Inflammatory macrophage (primary cell): ENCODE measurements at places on chromosomes 16 and 17.
A peak's percentile ranks its signal among the peaks of the same experiment; 100 is the strongest.

DNA sequence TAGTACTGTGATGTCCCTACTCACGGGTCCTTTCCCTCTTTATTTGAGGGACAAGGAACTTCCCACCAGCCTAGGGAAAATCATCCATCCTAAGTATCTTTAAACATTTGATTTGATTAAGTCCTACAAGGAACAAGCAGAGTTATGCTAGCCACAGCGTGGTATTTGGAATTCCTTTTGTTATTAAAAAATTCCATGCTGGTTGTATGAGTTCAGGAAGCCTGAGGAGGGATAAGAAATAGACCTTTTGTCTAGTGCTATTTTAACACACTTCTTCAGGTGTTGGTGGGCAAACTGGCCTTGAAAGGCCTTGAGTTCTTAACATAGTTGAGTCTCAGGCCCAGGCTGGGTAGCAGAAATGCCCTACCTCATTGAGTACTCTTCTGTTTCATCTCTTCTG, 105.4 kb upstream of the TBX2 start:
- no peak for DNase-seq

GRCh38 chr17:16048811-16049449, 49.3 kb downstream of the TTC19 start:
- no peak for DNase-seq

DNA sequence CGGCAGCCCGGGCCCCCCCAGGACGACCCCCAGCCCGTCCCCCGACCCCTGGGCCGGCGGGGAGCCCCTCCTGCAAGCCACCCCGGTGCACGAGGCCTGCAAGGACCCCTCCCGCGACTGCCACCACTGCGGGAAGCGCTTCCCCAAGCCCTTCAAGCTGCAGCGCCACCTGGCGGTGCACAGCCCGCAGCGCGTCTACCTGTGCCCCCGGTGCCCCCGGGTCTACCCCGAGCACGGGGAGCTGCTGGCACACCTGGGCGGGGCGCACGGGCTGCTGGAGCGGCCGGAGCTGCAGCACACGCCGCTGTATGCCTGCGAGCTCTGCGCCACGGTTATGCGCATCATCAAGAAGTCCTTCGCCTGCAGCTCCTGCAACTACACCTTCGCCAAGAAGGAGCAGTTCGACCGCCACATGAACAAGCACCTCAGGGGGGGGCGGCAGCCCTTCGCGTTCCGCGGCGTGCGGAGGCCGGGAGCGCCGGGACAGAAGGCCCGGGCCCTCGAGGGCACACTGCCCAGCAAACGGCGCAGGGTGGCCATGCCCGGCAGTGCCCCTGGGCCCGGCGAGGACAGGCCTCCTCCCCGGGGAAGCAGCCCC, 15.6 kb upstream of the ZFPM1 start:
- DNase-seq, result no peak

DNA sequence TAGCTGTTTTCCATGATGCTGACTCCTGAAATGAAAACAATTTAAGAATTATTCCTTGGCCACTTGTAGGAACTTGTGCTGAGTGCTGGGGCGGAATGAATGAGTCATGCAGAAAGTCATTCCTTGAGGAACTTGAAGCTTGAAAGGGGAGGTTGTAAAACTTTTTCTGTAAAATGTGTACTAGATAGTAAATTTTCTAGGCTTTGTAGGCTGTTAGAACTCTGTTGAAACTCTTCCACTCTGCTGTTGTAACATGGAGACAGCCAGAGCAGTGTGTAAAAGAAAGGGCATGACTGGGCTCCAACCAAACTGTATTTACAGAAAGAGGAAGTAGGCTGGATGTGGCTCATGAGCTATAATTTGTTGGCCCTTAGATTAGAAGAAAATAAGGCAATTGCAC, 46.1 kb downstream of the ABCA8 start:
- peak; percentile 92 for DNase-seq

DNA sequence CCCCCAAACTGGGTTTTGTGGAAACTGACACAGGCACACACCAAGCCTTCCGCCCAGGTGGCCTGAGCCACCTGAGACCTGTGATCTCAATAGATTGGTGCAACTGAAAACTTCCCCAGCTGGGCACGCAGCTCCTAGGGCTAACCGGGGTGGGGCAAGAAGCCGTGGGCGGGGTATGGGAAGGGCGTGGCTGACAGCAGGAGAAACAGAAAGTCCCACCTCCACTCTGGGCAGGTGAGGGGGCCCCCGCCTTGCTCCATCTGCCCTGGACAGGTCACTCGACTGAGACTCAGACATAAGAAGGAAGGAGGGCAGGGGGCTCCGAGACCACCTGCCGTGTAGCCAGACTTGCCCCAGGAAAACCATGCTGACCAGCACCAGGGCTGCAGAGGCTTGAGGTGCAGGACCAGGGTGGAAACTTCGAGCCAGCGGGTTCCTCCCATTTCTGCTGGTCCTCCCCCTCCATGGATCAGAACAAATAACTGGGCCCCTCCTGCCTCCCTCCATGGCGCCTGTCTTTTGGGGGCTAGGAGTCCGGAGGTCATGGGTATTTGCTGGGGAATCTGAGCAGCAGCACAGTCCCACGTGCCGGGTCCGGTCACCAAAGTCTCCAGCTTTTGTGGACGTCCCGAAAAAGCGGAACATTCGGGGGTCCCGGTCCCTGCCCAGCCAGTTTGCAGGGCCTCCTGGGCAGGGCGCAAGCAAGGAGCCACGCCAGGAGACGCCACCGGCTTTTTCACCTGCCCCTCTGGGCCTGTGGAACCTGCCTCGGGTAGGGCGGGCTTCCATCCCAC, 1.3 kb downstream of the TIMP2 start:
- DNase-seq, result peak; percentile 50

DNA sequence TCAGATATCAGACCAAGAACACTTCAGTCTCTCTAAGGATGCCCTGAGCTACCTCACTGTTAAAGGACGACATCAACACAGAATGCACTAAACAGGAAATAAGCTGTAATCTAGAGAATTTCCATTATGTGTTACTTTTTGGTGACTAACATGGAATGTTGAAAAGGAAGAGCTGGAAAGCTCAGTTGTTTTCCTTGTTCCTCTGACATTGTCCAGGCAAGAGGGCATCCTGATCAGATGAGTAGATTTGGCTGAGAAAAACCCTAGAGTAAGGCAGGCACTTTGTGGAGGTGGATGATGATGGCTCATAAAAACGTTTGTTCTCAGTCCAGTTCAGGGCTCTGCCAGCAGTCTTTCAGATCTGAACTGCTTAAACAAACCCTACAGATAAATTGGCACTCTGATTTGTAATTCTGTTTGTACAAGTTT, 34.0 kb downstream of the DGKE start:
- DNase-seq, result no peak

DNA sequence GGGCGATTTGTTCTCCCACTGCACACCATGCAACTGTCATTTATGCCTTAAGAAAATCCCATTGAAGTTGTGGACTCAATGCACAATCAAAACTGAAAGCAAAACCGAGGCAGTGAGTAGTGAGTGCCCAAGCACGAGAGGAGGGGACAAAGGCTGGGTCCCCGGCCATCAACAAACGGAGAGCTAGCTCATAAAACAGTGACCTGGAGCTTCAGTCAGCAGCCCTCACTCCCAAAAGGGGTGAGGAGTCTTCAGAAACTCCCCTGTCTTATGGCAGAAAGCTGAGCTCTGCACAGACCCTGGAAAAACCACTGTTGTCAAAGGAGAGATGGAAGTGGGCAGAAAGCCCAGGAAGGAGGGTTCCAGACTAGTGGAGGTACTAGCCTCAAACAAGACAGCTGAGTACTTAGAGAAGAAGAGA, 96.9 kb downstream of the ADCY9 start:
- no peak for DNase-seq

DNA sequence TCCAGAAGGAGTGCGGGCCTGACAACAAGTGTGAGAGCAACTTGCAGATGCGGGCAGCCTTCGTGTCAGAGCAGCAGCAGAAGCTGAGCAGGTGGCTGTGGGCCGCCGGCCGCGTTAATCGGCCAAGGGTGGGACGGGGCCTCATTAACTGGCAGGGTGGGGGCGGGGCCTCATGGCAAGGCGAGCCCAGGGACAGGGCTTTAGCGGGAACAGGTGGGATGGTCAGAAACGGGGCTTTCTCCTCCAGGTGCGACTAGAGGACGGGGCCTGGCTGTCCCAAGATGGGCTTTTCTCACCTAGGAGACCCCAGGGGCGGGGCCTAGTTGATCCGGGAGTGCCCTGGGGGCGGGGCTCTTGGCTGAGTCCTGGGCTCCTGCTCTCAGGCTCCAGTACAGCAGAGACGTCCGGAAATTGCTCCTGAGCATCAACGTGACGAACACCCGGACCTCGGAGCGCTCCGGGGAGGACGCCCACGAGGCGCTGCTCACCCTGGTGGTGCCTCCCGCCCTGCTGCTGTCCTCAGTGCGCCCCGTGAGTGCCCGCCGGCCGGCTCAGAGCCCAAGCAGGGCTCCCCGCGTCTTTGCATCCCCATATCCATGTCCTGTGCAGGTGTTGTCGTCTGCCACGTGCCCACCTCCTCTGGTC, 18.4 kb upstream of the PDK2 start:
- no peak for DNase-seq

- DNase-seq, result no peak
These were observed 540 bp downstream of the MFSD11 start for GRCh38 chr17:76738468-76738850.

DNA sequence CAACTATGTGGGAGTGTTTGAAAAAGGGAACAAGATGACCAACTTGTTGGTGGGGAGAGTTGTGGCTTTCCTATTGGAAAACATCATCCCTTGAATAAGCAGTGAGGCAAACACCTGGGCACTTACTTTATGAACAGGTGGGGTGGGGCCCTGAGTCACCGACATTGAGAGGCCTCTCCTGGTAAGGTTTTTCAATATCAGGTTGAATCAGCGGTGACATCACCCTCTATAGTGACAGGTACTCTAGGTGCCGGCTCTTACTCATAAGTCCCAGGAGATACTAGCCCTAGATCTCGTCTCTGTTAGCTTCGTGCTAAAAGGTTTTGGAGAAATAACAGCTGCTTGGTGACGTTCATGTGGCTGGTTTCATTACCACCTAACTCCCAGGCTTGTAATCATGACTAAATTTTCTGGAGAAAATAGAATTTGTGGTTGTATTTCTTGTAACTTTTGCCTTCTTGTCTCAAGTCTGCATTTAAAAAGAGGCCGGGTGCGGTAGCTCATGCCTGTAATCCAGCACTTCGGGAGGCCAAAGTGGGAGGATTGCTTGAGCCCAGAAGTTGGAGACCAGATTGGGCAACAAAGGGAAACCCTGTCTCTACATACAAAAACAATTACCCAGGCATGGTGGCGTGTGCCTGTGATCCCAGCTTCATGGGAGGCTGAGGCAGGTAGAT, 19.3 kb downstream of the CDH1 start:
- no peak for DNase-seq

- no peak for DNase-seq
These were observed 327.3 kb upstream of the SOX9 start for GRCh38 chr17:71793518-71793917.

DNA sequence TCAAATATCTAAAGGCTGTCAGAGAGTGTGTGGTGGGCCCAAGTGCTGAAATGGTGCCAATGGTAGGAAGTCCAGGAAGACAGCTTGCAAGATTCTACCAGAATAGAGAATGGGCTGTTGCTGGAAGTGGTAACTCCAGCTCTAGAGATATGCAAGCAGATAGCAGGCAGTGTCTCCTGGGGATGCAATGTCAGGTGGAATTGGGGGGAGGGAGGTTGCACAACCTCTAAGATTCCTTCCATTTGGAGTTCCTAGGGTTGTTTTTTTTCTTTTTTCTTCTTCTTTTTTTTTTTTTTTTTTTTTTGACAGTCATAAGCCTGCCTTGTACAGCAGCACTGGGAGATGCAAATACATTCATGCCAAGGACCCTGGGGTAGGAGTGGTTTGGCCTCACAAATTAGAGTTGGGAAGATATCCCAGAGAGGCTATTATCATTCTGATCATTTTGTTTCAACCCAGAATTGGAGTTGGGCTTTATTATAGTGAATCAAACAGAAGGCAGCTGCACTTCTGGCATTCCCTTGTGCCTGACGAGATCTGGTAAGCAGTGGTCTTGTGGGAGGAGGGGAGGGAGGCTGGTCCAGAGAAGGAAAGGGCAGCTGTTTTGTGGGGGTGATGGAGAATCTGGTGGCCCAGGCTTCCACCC, 51.1 kb downstream of the SLC6A2 start:
- no peak for DNase-seq

GRCh38 chr16:84932681-84933080, 78.7 kb downstream of the ZDHHC7 start:
- DNase-seq, result no peak

GRCh38 chr16:73034374-73034773, 13.6 kb downstream of the ZFHX3 start:
- DNase-seq, result no peak

DNA sequence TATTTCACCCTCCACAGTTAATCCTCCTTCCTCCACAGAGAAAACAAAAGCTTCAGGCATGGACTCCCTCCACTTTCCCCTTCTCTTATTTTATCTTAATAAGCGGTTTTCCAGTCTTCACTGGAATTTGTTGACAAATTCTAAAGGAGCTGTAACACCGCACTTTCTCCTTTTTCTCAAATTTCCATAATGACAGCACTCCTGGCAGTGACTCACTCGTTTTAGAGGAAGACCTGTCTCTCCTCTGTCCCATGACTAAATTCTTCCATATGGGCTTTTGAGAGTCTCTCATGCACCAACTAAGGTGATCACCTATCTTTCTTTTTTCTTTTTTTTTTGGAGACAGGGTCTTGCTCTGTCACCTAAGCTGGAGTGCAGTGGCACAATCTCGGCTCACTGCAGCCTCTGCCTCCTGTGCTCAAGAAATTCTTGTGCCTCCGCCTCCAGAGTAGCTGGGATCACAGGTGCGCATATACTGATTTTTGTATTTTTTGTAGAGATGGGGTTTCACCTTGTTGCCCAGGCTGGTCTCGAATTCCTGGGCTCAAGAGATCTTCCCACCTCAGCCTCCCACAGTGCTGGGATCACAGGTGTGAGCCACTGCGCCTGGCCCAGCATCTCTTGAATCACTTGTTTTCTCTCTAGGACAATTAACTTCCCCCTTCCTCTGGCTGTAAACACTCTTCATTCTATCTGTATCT, 7.7 kb downstream of the ITGAM start:
- peak; percentile 20 for DNase-seq

DNA sequence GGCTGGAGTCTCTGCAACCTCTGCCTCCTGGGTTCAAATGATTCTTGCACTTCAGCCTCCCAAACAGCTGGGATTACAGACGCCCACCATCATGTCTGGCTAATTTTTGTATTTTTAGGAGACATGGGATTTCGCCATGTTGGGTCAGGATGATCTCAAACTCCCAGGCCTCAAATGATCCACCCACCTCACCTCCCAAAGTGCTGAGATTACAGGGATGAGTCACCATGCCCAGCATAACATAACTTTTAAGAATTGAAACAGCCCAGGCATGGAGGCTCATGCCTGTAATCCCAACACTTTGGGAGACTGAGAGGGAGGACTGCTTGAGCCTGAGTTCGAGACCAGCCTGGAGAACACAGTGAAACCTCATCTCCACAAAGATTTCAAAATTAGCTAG, 2.5 kb downstream of the RSL1D1 start:
- DNase-seq, result peak; percentile 42

- no peak for DNase-seq
These were observed 9.8 kb downstream of the MYO1C start for GRCh38 chr17:1482680-1483079.

GRCh38 chr16:79599256-79599836, 1.2 kb downstream of the MAF start:
- DNase-seq, result no peak
